ENCODE measurements at places on chromosomes 3 and 15.

DNA sequence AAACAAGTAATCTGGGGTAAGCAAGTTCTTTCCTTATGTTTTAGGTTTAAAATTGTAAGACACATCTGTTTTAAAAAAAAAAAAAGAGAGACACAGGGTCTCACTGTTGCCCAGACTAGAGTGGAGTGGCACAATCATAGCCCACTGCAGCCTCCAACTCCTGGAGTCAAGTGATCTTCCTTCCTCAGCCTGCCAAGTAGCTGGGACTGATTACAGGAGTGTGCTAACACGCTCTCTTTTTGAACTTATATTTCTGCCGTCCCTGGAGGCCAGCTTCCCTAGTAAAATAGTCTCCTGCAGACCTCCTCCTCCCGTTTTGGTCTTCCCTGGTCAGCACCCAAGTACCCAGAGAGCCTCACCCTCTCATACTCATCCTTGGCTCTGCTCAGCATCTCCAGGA is 35.5 kb downstream of the DCP1A start:
- DNase-seq: no peak

DNA sequence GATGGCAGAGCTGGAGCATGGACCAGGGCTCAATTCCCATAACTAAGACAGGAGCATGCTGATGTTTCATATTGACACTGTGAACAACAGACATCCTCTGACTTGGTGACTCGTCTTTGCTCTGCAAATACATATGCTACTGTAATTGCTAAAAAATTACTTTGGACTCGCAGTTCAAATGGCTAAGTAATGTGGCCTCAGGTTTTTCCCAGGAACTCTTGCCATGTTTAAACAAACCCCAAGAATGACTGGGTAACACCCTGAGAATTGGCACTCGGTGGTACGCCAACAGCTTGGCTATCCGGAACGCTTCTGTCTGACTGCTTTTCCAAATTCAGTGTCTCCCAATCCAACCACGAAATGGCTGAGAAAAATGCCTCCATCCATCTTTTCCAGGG is 456.7 kb upstream of the THBS1 start:
- DNase-seq: no peak

DNA sequence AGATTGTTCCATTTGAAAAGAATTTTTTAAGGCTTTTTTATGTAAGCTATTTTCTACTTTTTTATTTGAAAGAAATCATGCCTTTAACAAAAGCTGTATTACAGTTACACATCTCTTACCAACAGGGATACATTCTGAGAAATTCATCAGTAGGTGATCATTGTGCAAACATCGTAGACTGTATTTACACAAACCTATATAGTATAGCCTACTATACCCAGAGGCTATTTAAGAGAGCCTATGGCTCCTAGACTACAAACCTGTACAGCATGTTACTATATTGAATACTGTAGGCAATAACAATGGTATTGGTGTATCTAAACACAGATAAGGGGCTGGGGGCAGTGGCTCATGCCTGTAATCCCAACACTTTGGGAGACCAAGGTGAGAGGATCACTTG is 43.1 kb downstream of the PEAK1 start:
- no peak for DNase-seq

DNA sequence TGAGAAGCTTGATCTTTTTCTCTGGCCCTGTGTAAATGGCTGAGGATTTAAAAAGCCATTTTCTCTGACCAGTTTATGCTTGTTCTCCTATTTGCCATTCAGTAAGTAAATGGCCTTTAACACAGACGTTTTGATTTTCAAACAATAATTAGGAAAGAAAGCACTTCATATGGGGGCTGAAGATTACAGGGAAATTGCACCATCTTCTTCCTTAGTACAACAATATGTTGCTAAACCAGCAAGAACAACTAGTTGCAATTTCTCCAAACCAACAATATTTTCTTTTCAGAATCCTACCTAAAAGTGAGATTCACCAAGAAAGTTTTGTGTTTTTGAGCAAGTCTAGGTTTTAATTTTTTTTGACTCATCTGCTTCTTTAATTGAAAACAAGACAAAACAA is 80.5 kb upstream of the CCNL1 start:
- no peak for DNase-seq

- no peak for DNase-seq
Measured at GRCh38 chr15:84826369-84826823, 9.2 kb downstream of the ALPK3 start.

- DNase-seq: no peak
Measured at GRCh38 chr3:52834871-52835501, at the start of gene MUSTN1. TSS of gene MUSTN1 (minus strand) at chr3:52835019. CDS start at chr3:52834948, 71 bp downstream.

DNA sequence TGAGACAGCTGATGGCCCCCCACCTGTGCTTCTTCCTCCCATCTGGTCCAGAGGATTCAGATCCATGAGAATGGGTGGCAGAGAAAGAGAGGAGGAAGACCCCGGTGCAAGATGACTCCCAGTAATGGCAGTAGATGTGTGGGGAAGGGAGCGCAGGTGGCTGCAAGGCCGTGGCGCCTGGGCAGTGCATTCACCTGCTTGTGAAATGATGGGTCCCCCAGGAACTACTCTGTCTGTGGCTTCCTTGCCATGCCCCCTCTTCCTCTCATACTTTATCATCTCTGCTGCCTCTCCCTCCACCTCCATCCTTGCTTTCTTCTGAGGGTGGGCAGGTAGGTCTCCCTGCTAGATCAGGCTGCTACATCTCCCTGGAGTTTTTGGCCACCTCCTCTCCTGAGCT is 23.3 kb downstream of the ZNF710 start:
- DNase-seq: no peak

DNA sequence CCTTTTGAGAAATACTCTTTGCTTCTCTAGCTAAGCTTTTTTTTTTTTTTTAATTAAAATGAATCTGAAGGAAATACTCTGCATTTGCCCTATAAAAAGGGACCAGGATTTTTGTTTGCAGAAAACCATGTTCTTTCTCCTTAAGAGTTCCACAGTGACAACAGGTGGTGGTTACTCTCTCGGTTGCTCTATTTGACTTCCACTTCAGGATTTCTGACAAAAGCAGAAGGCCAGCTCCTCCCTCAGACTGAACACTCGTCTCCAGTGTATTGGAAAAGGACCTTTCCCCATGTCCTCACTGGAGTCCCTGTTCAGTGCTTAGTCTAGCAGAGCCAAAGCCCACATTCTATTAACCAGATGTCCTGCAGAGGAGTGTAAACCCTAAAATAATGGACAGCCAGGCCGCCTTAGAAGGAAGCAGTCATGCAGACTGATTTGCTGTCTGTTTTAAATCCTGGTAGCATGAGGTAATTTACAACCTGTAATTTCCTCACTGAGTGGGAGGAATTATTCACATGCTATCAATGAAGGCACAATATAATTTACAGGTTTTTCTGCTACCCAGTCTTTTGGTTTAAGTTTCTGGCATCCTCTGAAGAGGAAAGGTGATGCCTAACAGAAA is 599.3 kb downstream of the PYDC2 start:
- no peak for DNase-seq

GRCh38 chr3:99607151-99607550 is 31.2 kb upstream of the COL8A1 start:
- DNase-seq: no peak

- no peak for DNase-seq
Measured at GRCh38 chr3:173923204-173923603, 525.7 kb downstream of the NLGN1 start.

DNA sequence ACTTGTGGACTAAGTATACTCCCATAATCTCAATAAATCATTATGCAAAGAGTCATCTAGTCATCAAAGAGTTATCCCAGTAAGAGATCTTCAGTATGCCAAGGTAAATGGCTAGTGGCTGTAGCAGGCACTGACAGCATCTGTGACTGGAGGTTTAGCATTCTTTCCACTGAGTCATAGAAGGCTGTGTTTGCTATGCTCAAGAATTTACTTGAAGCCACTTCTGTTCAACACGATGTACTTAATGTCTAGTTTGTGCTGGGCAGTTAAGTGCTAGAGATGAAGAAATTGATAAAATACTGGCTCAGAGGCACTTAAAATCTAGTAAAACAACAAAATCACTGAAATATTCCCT is 13.0 kb downstream of the ZBED2 start:
- no peak for DNase-seq

- DNase-seq: no peak
Measured at GRCh38 chr15:29132735-29133181, 136.9 kb downstream of the NSMCE3 start.

GRCh38 chr15:70035719-70036077 is 62.0 kb downstream of the TLE3 start:
- DNase-seq: peak; percentile 91

DNA sequence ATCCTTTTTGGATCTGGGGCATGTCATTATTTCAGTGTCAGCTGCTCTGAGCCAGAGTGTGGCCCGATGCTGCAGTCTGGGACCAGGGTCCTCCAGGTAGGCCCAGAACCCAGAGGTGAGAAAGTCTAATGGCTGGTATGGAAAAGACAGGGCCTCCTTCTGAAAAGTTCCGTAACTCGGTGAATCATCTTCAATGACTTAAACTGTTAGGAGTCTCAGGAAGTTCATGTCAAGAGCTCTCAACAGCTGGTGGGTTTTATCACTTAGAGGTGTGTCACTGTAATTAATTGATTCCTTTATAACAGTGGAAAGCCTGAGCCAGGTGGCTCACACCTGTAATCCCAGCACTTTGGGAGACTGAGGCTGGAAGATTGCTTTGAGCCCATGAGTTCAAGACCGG is 28.5 kb upstream of the PDE8A start:
- no peak for DNase-seq

DNA sequence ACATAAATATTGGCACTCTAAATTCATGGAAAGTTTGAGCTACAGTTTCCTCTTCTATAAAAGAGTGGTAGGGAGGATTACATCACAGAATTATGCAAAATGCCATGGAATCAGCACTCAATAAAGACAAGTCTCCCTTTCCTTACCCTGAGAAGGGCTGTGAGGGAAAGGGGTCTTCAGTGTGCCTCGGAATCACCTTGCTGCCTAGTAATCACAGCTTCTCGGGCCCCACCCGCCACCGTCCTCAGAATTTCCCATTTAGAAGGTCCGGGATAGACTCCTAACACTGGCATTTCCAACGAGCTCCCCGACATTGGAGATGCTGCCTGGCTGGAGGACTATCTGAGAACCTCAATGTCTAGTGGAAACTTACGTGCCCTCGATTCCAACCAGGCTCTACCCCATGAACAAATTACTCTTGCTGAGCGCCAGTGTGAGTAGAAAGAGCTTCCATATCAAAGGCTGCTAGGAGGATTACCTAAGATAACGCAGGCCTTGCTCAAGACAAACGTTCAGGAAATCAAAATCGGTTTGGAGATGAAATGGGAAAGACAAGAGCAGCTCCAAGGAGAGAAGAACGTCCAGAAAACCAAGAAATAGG is 92.1 kb upstream of the CHD2 start:
- DNase-seq: no peak

DNA sequence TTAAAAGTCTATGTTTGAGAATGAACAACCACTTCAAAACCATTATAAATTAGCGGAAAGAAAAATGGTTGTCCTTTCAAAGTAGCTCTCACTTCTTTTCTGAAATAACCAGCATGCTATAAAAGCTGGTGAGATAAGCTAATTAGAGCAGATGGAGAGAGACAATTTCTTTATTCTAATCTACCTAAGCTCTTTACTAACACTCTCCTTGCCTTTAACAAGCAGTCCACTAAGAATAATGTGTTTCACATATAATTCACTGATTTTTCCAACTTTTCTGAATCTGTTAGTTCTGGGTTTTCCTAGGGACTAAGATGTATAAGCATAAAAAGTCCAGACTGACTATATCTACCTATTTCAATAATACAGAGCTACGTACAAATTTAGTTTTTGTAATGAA is at the start of gene IMPG2:
IMPG2 (minus strand) TSS at position 101 of the 400 bp plus-strand sequence. CDS start 203 bp downstream, outside the sequence.
- DNase-seq: no peak

GRCh38 chr3:36843065-36844051 is 79.0 kb upstream of the DCLK3 start:
- DNase-seq: no peak

- no peak for DNase-seq
Measured at GRCh38 chr3:168981396-168981795, 682.1 kb downstream of the MECOM start.

DNA sequence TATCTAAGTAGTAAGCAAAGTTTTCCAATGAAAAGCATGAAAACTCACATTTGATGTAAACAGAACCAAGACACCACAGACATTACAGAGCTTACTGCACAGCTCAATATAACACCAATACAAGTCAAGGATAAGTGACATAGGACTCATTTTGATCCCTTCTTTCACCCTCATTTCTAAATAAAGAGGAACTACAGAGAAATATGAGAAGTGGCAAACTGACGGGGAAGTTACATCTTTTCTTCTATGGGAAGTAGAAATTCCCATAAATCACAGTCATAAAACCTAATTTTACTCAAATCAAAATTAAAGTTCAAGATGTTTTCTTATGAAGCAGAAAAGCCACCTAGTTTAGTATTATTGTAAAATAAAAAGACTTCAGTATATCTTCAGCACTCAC is 3.8 kb downstream of the ATG3 start:
- DNase-seq: no peak

DNA sequence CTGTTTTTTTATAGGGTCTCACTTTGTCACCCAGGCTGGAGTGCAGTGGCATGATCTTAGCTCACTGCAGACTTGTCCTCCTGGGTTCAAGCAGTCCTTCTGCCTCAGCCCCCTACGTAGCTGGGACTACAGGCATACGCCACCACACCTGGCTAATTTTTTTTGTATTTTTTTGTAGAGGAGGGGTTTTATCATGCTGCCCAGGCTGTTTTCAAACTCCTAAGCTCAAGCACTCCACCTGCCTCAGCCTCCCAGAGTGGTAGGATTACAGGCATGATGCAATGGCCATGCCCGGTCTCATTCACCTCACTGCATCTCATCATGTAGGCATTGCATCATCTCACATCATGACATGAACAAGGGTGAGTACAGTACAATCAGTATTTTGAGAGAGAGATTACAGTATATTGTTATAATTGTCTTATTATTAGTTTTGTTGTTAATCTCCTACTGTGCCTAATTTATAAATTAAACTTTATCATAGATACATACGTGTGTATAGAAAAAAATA is 74.3 kb upstream of the EOMES start:
- DNase-seq: no peak

DNA sequence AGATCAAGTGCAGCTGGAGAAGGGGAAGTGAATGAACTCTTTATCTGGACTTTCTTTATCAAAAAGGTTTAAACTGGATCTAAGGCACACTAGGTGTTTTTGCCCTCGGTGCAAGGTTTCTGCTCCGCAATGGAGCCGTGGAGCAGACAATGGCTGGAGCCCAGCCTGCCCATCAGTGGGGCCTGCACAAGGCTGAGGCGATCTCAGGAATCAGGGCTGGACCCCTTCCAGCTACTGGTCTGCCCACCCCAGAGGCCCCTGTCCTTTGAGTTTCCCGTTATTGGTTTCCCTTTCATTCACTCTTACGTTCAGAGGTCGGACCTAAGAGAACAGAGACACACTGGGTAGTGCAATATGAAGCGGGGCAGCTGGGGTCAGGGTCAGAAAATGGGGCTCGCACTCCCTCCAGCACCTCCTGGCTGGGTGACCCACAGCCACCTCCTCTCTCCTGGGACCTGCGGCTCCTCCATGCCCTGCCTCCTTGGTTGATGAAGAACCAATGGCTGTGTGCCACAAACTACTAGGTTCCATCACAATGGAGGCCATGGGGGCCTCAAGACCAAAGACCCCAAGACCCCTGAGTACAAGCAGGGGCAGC is 164.6 kb downstream of the CHSY1 start:
- DNase-seq: no peak

- DNase-seq: no peak
Measured at GRCh38 chr15:78212546-78213424, 21.6 kb downstream of the ACSBG1 start.

GRCh38 chr3:156150434-156151066 is 30.2 kb downstream of the KCNAB1 start:
- DNase-seq: peak; percentile 12

Measured in GM12864 (cell line).